Heart left ventricle (tissue), 16 donors: ENCODE measurements at places on chromosomes 12 and 14. TPM values are rescaled to one million over a fixed set of nuclear protein-coding genes. Genes with fewer than 3 reads are reported as not detected.

GRCh38 chr14:40694023-40694422 is 912.7 kb upstream of the LRFN5 start:
- H3K4me3 ChIP-seq, result no peak overlapping the region
- H3K27ac ChIP-seq, result no peak overlapping the region
- no peaks in the 10 kb centered on the region for H3K4me1 ChIP-seq
- DNase-seq, result no peak

GRCh38 chr14:66017927-66018326 is 468.2 kb upstream of the CCDC196 start:
- H3K27ac ChIP-seq, result no peak overlapping the region
- H3K4me1 ChIP-seq, result no peaks in the 10 kb centered on the region
- H3K36me3 ChIP-seq, result no peaks in the 10 kb centered on the region
- no peaks in the 10 kb centered on the region for H3K27me3 ChIP-seq
- H3K4me3 ChIP-seq, result no peak overlapping the region
- DNase-seq, result no peak

DNA sequence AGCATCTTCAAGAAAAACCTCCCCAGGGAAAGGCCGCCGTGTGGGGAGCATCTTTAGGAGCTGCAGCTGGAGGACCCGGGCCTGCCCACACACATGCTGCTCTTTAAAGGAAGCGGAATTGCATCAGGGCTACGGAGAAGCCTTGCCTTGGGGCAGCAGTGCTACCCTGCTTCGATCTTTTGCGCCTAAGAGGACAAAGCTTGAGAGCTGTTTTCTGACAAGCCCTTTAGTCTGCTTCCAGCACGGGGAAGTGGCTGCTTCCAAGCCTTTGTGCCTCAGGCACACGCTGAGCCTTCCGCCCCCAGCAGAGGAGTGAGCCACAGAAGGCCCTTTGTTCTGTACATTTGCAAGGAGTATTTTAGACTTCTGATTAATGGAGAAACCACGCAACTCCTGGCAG is 31.5 kb downstream of the COA8 start:
- peak overlapping the region; percentile 47 for H3K27ac ChIP-seq
- no peaks in the 10 kb centered on the region for H3K27me3 ChIP-seq
- H3K4me1 ChIP-seq, result peaks cover 8% of the 10 kb centered on the region
- peaks cover 16% of the 10 kb centered on the region for H3K36me3 ChIP-seq
- peak overlapping the region; percentile 5 for H3K4me3 ChIP-seq

DNA sequence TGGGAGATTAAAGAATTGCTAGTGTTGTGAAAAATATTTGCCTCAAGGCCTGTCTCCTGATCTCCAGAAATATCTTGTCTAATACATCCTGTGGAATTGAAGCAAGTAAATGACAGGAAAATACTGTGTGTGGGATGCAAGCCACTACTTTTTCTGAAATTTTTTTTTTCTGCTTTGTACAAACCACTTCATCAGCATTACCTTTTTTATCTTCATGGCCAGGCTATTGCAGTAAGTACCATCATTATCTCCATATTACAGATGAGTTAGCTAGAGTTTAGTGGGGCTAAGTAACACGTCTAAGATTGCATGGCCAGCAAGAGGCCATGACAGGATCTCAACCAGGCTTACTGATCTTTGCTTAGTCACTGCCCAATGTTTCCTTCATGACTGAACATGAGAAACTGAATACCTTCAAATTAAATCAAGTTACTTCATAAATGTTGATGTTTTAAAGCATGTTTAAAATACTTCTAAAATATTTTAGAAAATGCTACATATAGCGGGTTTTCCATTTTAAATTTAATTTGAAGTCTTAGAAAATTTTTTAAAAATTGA is 273.7 kb downstream of the SLC6A15 start:
- H3K27ac ChIP-seq, result no peak overlapping the region
- no peaks in the 10 kb centered on the region for H3K4me1 ChIP-seq
- H3K4me3 ChIP-seq, result no peak overlapping the region
- no peaks in the 10 kb centered on the region for H3K27me3 ChIP-seq
- no peaks in the 10 kb centered on the region for H3K36me3 ChIP-seq

DNA sequence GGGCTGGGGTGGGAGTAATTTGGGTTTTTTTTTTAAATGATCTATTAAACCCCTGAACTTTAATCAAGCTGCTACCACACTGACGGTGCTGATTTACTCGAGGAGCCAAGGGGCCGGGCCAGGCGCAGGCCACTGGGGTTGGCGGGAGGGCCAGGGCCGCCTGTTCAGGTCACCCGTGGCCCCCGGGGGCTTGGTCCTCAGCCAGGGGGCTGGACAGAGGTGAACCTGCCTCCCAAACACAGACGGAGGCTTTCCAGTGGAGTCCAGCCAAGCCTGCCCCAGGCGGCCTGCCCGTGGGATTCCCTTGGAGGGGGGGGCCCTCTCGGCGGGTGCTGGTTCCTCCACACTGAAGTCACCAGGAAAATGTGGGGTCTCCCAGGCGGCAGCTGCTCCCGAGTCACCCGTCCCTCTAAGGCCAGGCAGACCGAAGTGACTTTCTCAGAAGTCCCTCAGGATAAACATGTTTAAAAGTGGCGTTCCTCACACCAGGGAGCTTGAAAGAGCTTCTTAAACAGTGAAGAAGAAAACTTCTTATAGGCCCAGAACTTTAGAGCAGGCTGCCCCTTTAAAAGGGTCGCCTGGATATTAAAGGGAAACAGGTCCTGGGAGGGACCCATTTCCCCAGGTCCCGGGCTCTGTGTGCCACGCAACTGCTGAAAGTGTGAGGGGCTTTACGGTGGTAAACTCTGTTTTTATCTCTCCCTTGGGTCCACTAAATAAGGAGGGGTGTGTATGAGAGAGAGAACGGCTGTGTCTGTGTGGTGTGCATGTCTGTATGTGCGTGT is 167.2 kb upstream of the GSC start:
- peak overlapping the region; percentile 15 for H3K27ac ChIP-seq
- no peaks in the 10 kb centered on the region for H3K36me3 ChIP-seq
- H3K4me1 ChIP-seq, result peaks cover 13% of the 10 kb centered on the region

GRCh38 chr14:91997492-91997891 is 42.4 kb downstream of the TRIP11 start:
- H3K36me3 ChIP-seq, result peaks cover 38% of the 10 kb centered on the region
- no peaks in the 10 kb centered on the region for H3K27me3 ChIP-seq

DNA sequence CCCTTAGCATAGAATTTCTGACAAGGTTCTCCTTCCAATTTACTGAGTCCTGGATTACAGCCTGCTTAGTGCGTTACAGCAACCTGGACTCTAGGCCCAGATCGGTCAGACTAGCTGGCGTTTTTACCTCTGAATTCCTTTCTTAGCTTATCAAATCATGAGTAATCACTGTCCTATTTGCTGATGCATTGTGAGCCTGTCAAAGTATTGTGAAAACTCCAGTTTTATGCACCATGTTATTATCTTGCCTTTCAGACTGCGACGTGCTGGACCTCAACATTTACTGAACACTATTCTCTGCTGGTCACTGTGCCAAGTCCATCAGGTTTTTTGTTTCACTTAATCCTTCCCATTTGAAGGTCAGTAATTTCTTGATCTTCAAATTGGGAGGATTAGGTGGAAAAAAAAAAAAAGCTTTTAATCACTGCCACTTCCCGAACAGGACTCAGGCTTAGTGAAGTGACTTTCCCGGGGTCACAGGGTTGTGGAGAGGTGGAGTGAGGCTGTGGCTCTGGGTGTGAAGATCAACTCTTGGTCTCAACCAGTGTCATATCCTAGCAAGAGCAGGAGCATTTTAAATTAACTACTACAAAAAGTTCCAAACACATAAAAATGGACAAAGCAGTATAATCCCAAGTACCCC is 31.2 kb downstream of the FBXO21 start:
- H3K27me3 ChIP-seq, result no peaks in the 10 kb centered on the region
- no peak for DNase-seq
- H3K4me3 ChIP-seq, result no peak overlapping the region
- H3K36me3 ChIP-seq, result peaks cover 88% of the 10 kb centered on the region

The SPX gene
- total RNA-seq, result 20.0 TPM

The TGM1 gene
- 1.0 TPM for total RNA-seq

- peaks cover 36% of the 10 kb centered on the region for H3K4me1 ChIP-seq
- no peak overlapping the region for H3K4me3 ChIP-seq
- peak overlapping the region; percentile 16 for H3K27ac ChIP-seq
- no peaks in the 10 kb centered on the region for H3K36me3 ChIP-seq
- no peak for DNase-seq
- no peaks in the 10 kb centered on the region for H3K27me3 ChIP-seq
Observed at GRCh38 chr14:35414365-35414764, 9.8 kb upstream of the NFKBIA start.

The ARL6IP4 gene
- total RNA-seq, result 236 TPM

The MYO1H gene
- total RNA-seq, result 0.85 TPM

- no peaks in the 10 kb centered on the region for H3K4me1 ChIP-seq
- no peaks in the 10 kb centered on the region for H3K27me3 ChIP-seq
- no peaks in the 10 kb centered on the region for H3K36me3 ChIP-seq
- no peak overlapping the region for H3K4me3 ChIP-seq
Observed at GRCh38 chr12:118307069-118307954, 65.4 kb downstream of the TAOK3 start.

DNA sequence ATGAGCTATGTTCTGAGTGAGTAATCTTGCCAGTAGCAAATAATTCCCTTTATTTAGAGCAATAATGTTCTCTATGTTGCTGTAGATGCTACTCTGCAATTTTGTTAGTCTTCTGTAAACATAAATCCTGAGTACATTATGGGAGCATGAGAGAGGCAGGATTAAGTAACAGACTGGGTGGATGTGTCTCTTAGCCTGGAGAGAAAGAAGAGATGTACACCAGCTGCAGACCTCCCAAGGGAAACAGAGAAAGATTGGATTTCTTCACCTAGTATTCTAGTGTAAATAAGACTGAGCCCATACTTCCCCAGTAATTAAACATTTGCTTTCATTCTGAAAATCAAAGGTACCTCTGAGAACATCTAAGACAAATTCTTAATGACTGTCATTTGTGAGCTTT is 564.0 kb downstream of the TRHDE start:
- no peaks in the 10 kb centered on the region for H3K36me3 ChIP-seq
- no peak overlapping the region for H3K4me3 ChIP-seq
- H3K27me3 ChIP-seq, result no peaks in the 10 kb centered on the region
- no peak overlapping the region for H3K27ac ChIP-seq

DNA sequence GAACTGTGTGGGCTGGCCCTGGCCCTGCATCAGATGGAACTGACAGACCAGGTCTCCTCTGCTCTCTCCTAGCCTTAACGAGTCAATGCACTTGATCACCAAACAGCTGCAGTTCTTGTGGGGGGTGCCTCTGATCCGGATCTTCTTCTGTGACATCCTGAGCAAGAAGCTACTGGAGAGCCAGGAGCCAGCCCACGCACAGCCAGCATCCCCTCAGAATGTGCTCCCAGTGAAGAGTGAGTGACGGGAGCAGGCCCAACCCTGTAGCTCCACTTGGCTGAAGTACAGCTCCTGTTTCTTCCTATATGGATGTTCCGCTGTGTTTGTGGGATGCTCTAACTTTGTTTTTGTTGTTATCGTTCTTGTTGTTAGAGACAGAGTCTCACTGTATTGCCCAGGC is 23.9 kb downstream of the UBE3B start:
- H3K27ac ChIP-seq, result no peak overlapping the region
- DNase-seq, result no peak
- peaks cover 100% of the 10 kb centered on the region for H3K36me3 ChIP-seq
- no peaks in the 10 kb centered on the region for H3K27me3 ChIP-seq

DNA sequence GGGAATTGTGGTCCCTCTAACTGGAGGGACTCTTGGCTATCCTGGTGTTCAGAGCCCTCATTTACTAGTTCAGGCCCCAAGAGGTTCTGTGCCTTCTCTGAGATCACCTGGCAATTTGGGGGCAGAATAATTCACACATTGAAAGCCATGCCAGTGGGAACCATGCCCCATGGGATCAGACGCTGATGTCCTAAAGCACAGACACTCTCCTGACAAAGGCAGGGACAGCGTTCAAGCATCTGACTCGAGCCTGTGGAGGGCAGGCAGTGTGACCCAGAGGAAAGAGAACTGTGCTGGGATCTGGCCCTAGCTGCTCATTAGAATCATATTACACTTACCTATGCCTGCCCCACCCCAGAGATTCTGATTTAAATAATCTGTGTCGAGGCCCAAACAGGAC is 2.4 kb upstream of the ASB2 start:
- peaks cover 79% of the 10 kb centered on the region for H3K4me1 ChIP-seq
- no peak overlapping the region for H3K4me3 ChIP-seq
- peak overlapping the region; percentile 97 for H3K27ac ChIP-seq
- DNase-seq, result no peak
- no peaks in the 10 kb centered on the region for H3K27me3 ChIP-seq
- no peaks in the 10 kb centered on the region for H3K36me3 ChIP-seq

DNA sequence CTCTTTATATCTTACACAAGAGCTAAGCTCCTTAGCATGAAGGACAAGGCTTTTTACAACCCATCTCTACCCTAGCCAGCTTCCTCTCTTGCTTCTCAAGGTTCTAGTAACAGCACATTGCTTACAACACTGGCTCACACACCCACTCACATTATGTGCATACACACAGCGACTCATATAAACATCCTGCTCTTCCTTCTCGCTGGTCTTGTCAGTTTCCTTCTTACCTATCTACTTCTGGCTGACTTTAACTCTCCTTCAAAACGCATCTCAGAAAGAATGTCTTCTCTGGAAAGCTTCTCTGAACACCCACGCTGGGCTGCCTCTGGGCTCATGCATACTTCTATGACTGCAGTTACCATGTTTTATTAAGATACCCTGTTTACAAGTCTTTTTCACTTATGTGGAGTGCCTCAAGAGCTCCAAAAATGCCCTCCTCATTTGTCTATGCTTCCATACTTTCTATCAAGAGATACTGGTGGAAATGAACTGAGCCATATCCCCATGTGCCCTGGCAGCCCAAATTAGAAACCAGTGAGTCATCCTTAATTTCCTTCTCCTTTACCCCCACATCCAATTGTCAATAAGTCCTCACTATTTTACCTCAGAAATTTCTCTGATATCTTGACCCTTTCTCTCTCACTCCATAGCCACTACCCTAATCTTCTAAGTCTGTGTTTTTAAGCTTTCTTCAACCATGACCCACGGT is 126.9 kb upstream of the KRAS start:
- H3K27me3 ChIP-seq, result no peaks in the 10 kb centered on the region
- H3K36me3 ChIP-seq, result no peaks in the 10 kb centered on the region
- H3K4me1 ChIP-seq, result no peaks in the 10 kb centered on the region
- no peak for DNase-seq
- no peak overlapping the region for H3K27ac ChIP-seq
- H3K4me3 ChIP-seq, result no peak overlapping the region

DNA sequence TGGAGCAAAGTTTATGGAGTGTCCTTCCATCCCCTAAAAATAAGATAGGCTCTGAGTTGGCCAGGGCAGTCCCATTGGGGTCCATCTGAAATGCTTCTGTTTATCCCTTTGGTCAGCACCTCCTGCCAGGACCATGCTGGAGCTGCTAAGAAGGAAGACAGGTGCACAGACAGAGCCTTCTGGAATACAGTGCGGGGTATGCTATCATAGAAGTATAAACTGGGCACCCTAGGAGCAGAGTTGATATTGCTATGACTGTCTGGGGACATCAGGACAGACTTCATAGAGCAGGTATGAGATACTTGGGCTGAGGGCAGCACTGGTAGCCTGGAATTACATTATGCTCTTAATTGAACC is 170.4 kb upstream of the HIF1A start:
- DNase-seq, result no peak
- peak overlapping the region; percentile 88 for H3K27ac ChIP-seq
- H3K36me3 ChIP-seq, result no peaks in the 10 kb centered on the region
- H3K4me1 ChIP-seq, result peaks cover 46% of the 10 kb centered on the region
- no peaks in the 10 kb centered on the region for H3K27me3 ChIP-seq
- no peak overlapping the region for H3K4me3 ChIP-seq

GRCh38 chr12:120821878-120822277 is 82.3 kb downstream of the SPPL3 start:
- no peaks in the 10 kb centered on the region for H3K36me3 ChIP-seq
- H3K27ac ChIP-seq, result no peak overlapping the region
- no peak for DNase-seq
- H3K27me3 ChIP-seq, result no peaks in the 10 kb centered on the region

- no peak for DNase-seq
- no peak overlapping the region for H3K27ac ChIP-seq
- H3K27me3 ChIP-seq, result no peaks in the 10 kb centered on the region
- no peaks in the 10 kb centered on the region for H3K36me3 ChIP-seq
- H3K4me3 ChIP-seq, result no peak overlapping the region
Observed at GRCh38 chr12:80580254-80580653, 127.2 kb upstream of the MYF6 start.
